ENCODE measurements at places on chromosomes 12 and 14. TPM values are rescaled to one million over a fixed set of nuclear protein-coding genes. Genes with fewer than 3 reads are reported as not detected.

Gene MANSC1
- total RNA-seq = 3.4 TPM

Gene OSGEP
- total RNA-seq = 33.6 TPM

Gene HOXC6
- total RNA-seq = 6.0 TPM

Gene ADSS1
- 16.9 TPM for total RNA-seq

Gene GLIPR1
- 6.5 TPM for total RNA-seq

GRCh38 chr12:81987371-81987770 lies 228.2 kb upstream of the PPFIA2 start:
- no peak for DNase-seq

DNA sequence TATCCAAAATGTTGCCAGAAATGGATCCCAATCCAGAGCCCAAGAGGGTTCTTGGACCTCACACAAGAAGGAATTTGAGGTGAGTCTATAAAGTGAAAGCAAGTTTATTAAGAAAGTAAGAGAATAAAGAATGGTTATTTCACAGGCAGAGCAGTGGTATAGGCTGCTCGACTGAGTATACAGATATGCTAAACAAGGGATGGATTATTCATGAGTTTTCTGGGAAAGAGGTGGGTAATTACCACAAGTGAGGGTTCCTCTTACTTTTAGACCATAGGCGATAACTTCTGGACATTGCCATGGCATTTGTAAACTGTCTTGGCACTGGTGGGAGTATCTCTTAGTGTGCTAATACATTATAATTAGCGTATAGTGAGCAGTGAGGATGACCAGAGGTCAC lies 73.6 kb downstream of the ETNK1 start:
- no peak for DNase-seq

DNA sequence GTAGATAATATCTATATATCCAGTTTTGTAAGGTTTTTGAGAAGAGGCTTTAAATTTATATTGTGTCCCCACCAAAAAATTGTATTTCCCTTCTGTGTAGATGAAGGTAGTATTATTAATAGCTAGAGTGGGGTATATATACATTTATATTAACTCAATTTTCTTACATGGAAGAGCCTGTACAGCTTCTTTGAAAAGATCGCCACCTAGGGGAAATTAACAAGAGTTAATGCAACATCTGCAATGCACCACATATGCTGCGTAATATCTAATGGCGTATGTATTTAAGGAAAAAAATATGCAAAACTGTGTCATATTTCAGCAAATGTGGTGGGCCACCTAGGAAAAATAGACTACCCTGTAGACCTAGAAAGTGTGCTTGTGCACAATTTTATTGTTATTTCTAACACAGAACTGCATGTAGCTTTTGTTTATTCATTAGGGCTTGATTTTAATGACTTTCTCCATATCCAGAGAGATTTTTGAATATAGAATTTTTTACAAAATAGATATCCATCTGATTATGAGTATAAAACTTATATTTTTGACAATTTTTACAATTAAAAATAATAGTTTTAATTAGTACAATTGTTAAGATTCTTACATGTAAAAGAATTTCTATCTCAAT lies 14.0 kb downstream of the CCER1 start:
- peak; percentile 60 for DNase-seq

- DNase-seq = no peak
Observed at GRCh38 chr12:7131502-7131866, 1.3 kb downstream of the CLSTN3 start.

DNA sequence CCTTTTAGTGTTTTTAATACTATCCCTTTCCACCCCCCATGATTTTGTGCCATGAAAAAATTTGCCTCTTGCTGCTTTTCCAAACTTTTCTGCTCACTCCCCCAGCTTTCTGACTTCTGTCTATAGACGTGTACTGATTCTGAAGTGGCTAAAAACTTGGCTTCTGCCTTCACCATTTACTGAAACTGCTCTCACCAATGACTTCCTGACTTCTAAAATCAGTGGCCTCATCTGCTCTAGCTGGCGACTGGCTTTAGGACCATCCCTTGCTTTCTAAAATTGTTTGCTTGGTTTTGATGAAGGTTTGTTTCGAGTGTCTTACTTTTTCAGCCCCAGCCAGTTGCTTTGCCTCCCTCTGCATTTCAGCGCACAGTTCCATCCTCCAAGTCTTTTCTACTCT lies 145.3 kb downstream of the HELB start:
- DNase-seq = no peak

DNA sequence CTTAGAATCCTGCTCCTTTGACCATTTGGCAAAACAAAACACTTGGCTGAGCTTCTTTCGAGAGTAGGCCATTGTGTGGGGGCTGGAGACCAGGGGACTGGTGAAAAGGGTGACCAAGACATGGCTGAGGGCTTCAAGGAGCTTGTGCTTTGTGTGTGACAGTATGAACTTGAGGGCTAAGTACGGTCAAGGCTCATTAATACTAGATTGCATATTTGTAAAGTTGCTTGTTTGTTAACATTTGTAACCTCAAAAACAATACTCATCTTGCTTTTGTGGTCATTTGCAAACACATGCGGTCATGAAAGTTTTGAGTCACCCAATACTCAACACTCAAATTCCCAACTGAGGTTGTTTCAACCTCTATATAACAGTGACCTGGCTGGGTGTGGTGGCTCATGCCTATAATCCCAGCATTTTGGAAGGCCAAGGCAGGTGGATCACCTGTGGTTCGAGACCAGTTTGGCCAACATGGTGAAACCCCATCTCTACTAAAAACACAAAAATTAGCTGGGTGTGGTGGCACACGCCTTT lies 42.5 kb downstream of the ZFYVE26 start:
- DNase-seq = no peak

- DNase-seq = no peak
Observed at GRCh38 chr14:55332654-55333570, 61.7 kb downstream of the FBXO34 start.
